Activated CD4-positive, alpha-beta memory T cell treated with anti-CD3 and anti-CD28 coated beads for 36 hours (primary cell): ENCODE measurements at places on chromosomes 7 and 10.

DNA sequence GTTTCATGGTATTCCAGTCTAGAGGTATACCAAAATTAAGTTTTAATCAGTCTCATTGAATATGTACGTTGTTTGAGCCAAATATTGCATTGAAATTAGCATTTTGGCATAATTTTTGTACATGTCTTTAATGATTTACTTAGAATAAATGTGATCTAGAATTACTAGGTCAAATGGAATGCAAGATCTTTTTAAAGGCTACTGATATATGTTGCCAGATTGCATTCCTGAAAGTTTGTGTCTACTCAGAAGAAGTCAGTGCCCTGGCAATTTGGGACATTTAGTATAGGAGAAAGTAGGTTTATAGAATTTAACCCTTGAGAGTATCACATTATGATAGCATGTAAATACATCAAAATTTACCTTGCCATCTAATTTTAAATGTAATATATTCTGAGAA, 32.4 kb downstream of the KMT2E start:
- no peak for DNase-seq

GRCh38 chr7:34220506-34221185, 315.3 kb downstream of the BMPER start:
- no peak for DNase-seq

DNA sequence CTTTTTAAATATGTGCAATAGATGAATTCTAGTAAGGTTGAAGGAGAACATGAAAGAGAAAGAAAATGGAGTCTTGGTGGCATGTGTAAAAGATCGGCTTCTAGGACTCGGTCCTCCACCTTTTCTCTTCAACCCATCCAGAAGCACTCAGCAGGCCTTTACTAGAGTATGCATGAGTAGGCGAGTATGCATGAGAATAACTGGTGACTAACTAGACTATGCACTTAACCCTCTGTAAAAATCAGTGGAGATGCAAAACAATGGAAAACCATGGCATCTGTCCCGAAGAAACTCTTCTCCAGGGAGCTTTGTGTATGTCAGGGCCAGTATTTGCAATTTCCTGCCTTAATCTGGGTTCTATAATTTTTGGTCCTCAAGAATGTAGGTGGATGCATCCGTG, 40.0 kb upstream of the GRB10 start:
- no peak for DNase-seq

DNA sequence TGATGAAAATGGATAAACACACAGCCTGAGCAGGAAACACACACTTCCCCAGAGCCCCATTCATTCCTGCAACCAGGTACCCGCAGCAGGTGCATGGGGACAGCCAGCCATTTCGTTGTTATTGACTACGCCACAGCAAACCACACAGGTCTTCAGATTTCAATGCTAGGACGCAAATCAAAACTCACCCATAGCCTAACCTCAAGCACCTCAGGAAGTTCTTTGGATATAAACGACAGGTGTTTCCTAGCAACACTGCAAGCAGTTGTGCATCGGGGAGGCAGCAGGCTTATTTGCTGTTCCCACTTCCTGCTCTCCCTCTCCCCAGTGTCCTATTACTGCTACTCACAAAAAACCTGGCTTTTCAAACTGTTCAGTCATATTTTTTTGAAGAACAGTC, 176.5 kb upstream of the FRMD4A start:
- peak; percentile 72 for DNase-seq

DNA sequence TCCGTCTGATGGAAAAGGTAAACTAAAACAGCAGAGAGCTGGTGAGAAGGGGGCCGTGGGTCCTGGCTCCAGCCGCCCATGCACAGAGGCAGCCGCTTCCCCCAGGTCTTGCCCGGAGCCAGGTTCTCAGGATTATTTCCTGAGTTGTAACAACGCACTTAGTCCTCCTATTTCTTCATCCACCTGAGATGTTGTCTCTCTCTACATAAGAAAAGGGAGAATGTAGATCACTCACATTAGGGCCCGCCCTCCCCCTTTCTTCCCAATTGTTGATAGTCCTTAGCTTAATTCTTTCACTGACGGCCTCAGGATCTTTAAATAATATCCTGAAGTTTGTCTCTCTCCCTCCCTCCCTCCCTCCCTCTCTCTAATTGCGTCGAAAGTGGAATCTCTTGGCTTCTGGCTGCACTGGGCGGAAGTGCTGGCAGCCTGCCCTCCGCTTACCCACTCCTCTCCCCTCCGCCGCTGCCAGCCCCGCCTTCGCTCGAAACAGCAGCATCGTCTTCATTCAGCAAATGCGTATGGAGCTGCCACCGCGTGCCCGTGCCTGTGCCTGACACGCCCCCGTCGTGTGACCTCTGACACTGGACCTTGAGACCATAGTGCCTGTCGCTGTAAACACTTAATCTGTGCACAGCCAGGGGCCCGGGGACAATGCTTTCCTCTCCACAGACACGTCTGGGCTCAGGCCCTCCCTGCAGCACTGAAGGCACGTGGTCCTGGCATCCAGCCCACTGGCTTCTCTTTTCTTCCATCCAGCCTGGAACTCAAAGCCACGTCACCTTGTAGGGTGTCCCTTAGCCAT, 174.5 kb upstream of the PPP2R2D start:
- DNase-seq: peak; percentile 8

DNA sequence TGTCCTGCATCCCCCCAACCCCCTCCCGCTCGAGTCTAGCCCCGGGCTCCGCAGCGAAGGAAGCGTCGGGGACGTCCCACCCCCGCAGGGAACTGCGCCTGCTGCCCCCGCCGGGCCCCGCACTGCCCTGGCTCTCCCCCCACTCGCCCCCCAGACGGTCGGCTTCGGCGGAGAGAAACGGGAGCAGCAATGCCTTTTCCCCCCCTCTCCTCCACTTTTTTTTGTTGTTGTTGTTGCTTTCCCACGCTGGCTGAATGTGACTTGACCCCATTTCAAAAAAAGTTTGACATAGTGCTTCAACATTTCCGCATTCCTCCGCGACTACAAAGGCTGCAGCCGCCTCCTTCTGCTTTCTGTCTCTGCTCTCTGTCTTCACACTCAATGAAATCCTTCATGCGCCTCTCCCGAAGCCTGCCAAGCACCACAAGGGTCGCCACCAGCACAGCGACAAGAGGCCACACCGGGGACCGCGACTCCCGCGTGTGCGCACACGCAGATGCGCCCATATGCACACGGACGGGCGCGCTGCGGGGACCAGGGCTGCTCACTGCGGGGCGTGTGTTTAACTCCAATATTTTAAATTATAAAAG, 1.0 kb downstream of the CDK6 start:
- DNase-seq: peak; percentile 65

- peak; percentile 92 for DNase-seq
These were observed 7.6 kb upstream of the ORAI2 start for GRCh38 chr7:102425639-102426267.

DNA sequence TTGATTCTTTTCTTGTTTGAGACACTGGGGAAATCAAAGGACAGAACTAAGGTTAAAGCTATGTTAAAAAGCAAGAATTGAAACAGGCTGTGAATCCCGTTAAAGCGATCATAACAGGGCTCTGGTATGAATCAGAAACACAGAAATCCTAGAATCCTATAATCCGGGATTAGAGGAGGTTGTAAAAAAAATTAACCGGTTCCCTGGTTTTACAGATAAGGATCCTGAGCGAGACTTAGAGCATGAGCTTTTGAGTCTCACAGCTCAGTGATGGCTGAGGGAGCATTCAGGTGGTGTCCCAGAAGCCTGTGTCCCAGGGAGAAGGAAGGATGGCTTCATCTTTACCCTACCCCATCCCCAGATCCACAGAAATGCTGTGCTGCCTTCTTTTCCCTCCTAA, 461.3 kb downstream of the PAXIP1 start:
- DNase-seq: no peak

GRCh38 chr10:5095687-5096086, 1.5 kb downstream of the AKR1C3 start:
- no peak for DNase-seq

GRCh38 chr7:133934262-133934976, 192.7 kb upstream of the LRGUK start:
- DNase-seq: no peak

DNA sequence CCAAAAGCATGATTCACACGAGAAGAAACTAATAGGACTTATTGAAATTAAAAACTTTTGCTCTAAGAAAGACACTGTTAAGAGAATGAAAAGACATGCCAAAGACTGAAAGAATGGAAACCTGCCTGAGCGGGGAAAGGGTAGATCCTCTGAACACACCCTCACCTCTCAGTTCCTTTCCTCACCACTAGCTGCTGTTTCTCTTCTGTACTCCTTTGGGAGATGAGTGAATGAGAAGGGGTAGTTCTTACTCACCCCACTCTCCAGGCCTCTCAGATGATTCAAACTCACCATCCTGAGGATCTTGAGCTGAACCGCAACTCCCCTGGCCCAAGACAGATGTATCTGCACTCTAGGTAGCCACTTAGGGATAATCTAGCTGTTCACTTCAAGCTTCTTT, 41.9 kb downstream of the IQUB start:
- DNase-seq: no peak

- DNase-seq: peak; percentile 59
These were observed 14.8 kb upstream of the ZC3HAV1 start for GRCh38 chr7:139124084-139124914.

DNA sequence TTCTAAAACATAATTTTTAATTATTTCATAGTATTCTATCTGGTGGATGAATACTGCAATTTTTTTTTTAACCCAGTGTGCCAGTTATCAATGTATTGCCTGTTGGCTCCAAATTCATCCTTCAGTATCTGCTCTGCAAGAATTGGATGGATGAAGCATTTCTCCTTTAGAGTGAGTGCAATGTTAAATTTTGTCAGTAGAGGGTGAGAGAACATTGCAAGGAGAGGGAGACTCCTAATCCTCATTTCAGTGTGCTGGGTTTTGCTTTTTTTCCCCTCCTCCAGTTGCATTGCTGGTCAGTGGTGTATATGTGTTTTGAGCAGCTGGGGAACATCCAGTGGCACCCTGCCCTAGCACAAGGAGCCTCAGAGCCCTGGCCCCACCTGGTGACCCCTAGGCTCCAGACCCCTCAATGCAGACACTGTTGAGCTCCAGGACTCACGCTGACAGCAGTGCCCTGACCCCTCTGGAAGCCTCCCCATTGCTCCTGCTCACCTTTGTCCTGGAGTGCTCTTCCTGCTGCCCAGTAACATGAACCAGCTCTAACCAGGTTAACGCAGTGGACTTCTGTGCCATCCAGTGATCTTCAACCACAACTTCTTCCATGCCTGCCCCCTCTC, 199.4 kb downstream of the USP6NL start:
- DNase-seq: no peak

DNA sequence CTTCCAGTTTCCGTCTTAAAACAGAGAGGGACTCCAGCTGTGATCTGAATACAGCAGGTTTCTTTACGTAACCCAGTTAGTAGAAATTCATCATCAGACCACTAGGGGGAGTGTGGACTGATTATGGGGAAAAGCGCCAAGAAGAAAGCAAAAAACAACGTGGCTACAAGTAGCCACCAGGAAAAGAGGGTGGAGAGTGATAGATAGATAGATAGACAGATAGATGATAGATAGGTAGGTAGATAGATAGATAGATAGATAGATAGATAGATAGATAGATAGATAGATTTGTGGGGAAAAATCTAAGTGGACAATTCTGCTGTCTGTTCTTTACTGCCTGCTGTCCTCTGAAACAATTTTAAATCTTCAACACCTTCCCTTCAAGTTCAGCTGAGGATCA, 12.7 kb upstream of the AKR1B10 start:
- no peak for DNase-seq

DNA sequence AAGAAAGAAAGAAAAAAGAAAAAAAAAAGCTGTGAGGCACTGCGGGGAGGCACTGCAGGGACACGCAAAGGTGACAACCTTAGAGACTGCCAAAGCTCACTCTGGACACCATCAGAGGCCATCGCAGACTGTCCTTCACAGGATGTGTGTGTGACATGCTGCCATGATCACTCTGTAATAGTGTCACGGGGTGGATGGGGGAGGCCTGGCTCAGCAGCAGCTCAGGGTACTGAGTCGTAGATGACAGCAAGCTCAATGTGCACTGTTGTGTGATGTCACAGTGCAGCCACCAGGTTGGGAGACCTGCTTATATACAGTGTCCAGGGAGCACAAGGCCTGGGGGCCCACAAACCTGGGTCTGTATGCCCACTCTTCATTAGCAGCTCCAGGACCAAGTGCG, 83.3 kb downstream of the SLIT1 start:
- no peak for DNase-seq

GRCh38 chr7:105705427-105705826, 124.1 kb upstream of the EFCAB10 start:
- no peak for DNase-seq

GRCh38 chr7:116632384-116632783, 39.6 kb upstream of the MET start:
- no peak for DNase-seq

- DNase-seq: no peak
These were observed 2.3 kb upstream of the PCGF6 start for GRCh38 chr10:103353281-103353680.

DNA sequence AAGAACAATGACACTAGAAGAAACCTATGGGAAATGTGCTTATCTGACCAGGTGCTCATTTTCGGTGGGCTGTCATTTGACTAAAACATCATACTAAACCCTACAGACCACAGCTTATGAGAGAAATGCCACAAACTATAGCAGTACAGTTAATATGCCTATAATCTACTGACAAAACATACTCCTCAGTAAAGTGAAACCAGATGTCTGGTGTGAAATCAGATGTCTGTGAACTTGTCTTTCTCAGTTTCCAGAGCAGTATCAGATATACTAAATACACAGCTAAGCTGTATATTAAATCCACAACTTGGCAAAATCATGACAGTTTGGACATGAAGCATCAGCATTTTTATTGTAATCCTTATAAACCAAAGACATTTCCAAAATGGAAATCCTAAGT, 3.3 kb downstream of the IMMP2L start:
- DNase-seq: no peak

GRCh38 chr7:157037635-157038034, 27.2 kb upstream of the MNX1 start:
- DNase-seq: no peak

GRCh38 chr7:159070431-159071148, 74.1 kb downstream of the VIPR2 start:
- peak; percentile 37 for DNase-seq

- no peak for DNase-seq
These were observed 397.8 kb downstream of the EXOC4 start for GRCh38 chr7:133650487-133651300.

GRCh38 chr7:4692055-4692454, 10.0 kb downstream of the FOXK1 start:
- no peak for DNase-seq

- no peak for DNase-seq
These were observed 49.9 kb upstream of the TMEM248 start for GRCh38 chr7:66871076-66871475.

GRCh38 chr7:140653319-140654108, 12.9 kb upstream of the DENND2A start:
- no peak for DNase-seq

GRCh38 chr7:44087911-44088838, 5.8 kb upstream of the POLM start:
- no peak for DNase-seq

DNA sequence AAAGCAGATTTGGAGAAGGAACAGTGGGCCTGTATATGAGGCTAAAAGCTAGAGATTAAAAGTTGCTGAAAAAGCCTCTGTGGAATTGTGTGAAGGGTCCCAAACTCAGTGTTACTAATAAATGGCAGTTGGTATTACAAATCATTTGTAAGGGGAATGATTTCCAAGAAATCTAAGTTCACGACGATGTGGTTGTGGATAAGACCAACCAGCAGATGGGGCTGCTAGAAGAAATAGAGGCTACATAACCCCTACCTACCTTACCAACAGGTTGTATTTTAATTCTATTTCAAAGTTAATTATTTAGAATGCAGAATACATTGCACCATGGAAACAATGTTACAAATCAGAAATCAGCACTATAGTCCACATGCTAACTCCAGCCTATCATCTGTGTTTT, 377.1 kb downstream of the HPSE2 start:
- no peak for DNase-seq

GRCh38 chr10:47179291-47179647, 120.7 kb upstream of the GDF10 start:
- DNase-seq: no peak
